Stromal cell of bone marrow (primary cell): ENCODE measurements at places on chromosomes 2 and 18.
A peak's percentile ranks its signal among the peaks of the same experiment; 100 is the strongest.

- DNase-seq, result no peak
These were observed 50.1 kb downstream of the CDH19 start for GRCh38 chr18:66553824-66554223.

GRCh38 chr2:122182616-122183355 is 427.3 kb downstream of the TSN start:
- no peak for DNase-seq

- no peak for DNase-seq
These were observed 351.2 kb upstream of the DLGAP1 start for GRCh38 chr18:4806331-4806730.

DNA sequence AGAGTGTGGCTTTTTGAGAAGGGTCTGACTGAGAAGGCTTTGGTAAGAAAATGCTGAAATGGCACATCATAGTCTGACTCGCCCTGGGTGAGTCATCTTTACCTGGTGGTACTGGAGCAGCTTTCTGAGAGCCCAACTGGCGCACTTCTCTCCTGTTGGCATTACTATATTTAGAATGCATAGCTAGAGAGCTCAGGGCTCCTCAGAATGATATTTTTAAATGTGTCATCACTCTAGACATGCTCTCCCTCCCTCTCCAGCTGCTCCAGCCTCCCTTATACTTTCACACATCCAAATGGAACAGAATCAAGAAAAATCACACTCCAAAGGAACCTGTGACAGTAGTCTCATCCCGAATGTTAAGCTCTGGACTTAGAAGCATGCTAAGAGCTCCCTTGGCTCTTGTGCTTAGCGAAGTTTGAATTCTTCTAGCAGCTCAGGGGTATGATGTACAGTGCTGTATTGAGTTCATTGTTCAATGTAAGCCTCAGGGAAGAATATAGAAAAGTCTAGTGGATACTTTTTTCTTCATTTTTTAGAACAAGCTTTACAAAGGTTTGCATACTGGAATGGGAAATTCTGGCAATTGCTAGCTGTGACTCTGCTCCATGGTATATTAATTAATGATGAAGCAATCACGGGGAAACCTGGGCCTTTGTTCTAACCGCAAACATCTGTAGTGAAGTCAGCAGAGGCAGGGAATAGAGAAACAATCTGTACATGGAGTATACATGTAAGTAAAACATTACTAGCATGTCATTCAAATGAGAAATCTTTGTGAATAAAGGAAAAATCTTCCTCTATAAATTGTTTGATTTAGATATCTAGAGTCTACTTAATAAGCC is 751.2 kb upstream of the NRXN1 start:
- DNase-seq, result no peak

DNA sequence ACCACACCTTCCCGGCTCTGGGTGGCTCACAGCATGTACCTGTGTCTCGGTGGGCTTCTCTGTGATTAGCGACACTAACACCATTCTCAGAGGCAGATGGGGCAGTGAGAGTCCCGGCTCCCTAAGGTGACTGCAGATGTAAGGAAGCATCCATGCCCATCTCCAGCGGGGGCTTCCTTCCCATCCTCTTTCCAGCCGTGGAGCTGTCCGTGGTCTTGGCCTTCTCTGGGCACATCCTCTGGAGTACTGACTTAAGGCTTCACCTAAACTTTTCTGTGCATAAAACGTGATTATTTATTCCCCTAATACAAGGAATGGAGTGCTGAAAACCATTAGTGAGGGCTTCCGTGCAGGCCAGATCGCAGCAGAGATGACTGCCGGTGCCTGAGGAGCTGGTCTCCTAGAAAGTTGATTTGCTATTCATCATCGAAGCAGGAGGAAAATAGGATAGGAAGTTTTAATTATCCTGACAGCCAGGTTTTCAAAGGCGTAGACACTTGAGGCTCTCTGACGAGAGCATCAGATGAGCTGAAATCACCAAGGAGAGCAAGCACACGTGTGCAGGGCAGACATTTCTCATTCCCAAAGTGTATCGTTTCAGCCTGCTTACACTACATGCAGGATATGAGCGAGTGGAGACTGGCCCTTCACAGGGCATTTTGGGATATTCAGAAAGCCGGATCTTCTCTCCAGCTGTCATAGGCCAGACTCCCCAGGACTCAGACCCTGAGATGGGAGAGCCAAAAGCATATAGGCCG is 186.1 kb upstream of the SALL3 start:
- no peak for DNase-seq

DNA sequence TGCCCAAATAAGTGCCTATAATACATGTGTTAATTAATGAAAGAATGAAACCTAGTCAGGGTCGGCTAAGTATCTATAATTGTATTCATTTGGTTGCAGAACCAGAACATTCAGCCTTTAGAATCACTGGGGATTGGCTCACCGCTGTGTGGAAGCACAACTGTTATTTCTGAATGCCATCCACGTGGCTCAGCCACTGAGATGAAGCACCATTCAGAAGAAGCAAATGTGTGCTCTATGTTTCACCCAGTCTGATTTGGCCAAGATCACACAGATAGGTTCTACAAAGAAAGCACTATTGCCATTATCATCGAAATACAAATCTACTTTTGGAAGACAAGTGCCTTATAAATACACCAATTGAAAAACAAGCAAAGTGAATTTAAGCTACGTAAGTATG is 30.6 kb upstream of the SPOPL start:
- no peak for DNase-seq

DNA sequence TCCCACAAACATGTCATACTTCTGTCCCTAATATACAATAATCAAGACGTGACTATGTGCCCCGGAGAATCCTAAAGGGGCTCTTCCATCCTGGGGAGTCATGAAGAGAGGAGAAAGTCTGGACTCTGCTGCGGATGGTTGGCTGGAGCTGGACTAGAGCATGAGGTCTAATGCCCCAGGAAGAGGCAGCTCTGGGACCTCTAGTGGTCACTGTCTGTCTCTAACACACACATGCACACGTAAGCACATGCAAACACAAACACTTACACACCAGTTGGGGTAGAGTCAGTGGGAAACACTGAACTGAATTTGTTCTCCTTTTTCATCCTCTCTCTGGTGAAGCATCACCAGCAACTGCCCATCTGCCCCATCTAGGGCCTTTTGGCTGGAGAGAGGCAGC is 271.6 kb downstream of the TDRD15 start:
- DNase-seq, result no peak

- DNase-seq, result no peak
These were observed 606.0 kb upstream of the GCFC2 start for GRCh38 chr2:76316691-76317090.

DNA sequence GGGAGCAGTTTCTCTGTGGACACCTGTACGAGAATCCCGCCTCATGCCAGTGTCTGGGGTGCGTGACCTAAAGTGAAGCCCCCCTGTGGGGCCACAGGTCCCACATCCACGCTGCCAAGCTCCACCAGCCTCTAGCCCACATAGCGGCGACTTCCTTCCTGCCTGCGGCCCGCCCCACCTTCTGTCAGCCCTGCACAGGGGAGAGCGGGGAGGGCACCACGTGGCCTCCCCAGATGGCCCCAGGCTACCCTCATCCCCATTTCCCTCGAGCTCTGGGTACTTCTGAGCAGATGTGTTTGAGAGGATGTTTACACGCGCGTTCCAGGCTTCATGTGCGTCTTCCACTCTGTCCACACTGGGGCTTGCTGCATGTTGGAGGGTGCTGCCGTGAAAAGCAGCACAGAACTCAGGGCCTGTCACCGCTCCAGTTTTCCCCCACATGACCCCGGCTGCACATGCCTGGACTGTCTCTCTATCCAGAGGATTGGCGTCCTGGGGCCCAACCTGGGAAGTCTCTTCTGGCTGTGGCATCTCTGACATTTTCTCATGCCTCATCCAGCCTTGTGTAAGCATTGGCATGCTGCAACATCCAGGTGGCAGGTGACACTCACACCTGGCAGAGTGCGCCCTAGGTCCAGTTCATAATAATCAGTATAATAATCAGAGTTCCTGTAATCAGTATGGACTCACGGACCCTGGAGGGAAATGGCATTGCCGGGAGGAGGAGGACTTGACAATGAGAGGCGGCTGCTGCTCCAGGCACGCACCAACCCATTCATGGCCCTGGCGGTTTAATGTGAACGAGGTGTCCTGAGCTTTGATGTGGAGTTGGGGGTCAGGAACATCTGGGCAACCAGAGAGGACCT is 146.3 kb upstream of the TWIST2 start:
- no peak for DNase-seq

GRCh38 chr18:79848294-79848578 is 50.5 kb downstream of the KCNG2 start:
- DNase-seq, result no peak

DNA sequence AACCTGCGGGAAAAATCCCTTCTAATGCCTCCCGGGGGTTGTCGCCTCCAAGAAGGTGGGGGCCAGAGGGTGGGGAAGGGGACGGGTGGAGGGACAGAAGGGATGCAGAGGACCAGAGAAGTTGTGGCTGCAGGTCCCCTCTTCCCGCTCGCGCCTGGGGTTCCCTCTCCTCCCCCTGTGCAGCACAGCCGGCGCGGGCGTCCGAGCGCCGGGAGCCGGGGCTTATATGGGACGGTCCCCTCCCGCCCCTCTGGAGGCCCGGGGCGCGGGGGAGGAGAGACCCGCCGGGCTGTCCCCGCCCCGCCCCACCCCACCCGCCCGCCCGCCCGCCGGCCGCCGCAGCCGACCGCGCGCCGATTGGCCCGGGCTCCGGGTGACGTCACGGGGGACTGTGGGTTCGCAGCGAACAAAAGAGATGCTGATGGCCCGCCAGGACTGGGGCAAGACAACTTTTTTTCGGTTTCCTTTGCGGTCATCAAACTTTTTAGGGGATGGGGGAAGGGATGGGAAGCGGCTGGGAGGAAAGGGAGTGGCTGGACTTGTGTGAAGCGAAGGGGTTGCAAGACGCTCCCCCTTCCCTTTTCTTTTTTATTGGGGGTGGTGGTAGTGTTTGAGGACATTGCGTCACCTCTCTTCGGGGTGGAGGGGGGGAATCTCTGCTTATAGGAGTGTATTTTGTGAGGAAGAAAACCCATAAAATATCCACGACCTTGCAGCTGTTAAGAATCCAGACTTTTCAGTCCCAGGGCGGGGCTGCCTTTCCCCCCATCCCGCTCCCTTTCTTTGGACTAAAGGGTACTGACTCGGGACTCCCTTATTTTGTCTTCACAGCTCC is at the start of gene FN1:
TSS of gene FN1 (minus strand) at position 199 of the 835 bp plus-strand sequence. CDS start 266 bp downstream, outside the sequence.
- DNase-seq, result peak; percentile 97

DNA sequence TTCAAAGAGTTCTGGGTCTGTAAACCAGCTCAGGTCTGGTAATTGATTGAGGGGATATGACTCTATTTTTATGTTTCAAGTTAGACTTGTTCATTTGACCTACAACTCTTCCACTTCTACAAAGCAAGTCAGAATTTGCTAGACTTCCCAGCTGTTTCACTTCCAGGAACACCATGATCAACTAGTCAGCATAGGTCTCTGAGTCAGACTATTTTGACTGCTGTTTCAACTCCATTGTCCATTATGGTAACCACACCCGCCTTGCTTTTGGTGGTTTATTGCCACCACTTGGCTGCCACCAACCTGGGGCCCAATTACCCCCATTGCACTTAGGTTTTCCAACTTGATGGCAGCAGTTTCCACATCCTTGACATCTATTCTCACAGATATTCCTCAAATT is 116.6 kb downstream of the LAMA3 start:
- DNase-seq, result peak; percentile 65

DNA sequence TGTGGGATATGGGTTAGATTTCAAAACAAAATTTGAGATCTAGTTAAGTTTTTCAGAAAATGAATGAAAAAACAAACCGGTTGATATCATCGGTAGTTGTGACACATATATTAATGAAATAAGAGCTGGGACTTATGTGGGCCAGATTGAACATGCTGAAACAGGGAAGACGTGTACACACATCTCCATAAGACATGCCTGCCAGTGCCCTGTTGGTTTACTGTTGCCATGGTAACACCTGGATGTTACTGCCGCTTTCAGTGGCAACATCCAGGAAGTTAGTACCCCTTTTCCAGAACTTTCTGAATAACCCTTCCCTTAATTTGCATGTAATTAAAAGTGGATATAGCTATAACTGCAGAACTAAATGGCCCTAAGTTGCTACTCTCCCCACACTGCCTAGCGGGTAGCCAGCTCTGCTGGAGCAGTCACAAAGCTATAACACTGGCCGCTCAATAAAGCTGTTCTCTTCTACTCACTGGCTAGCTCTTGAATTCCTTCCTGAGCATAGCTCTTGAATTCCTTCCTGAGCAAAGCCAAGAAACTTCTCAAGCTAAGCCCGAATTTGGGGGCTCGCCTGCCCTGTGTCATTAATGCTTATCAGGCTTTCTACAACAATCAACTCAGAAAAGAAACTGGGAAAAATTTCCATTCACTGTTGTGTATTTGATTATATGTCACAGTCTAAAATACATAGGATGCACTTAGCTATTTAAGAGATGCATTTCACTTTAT is 776.3 kb upstream of the CDH7 start:
- no peak for DNase-seq

DNA sequence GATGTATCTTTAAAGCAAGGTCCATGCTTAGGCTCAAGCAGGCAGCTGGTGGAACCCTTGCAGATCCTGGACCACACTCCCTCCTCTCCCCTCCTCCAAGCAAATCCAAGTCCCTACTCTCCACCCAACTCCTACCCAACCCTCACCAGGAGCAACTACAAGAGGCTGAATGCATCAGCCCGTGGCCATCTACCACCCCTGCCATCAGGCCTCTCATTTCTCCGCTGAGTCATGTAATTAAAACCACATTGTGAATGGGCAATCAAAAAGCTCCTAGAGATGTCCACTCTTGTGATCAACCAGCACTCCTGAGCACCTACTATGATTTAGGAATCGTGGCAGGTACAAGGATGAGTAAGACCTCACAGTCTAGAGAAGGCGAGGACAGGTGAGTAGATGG is 142.2 kb upstream of the CAPN13 start:
- no peak for DNase-seq

DNA sequence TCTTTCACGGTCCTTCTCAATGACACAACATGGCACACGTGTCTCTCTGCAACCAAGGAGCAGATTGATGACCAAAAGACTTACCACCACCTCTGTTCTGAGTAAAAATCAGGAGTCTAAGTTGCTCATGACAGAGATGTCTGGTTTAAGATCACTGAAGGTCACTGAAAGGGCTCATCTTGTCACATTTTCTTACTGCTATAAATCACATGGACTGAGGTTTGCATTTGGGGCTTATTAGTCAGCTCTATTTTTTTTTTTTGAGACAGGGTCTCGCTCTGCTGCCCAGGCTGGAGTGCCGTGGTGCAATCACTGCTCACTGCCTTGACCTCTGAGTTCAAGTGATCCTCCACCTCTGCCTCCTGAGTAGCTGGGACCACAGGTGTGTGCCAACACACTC is 19.4 kb downstream of the CFLAR start:
- no peak for DNase-seq

- no peak for DNase-seq
These were observed 114.7 kb downstream of the CPS1 start for GRCh38 chr2:210671065-210671464.

- DNase-seq, result no peak
These were observed 15.8 kb downstream of the ADI1 start for GRCh38 chr2:3503483-3503882.
